Upper lobe of right lung (tissue), 1 donor: ENCODE measurements at places on chromosomes 3 and 15.

- no peak for DNase-seq
Observed at GRCh38 chr3:81816473-81817250, 55.2 kb upstream of the GBE1 start.

GRCh38 chr3:100641471-100642032, 32.2 kb downstream of the ADGRG7 start:
- DNase-seq: no peak

DNA sequence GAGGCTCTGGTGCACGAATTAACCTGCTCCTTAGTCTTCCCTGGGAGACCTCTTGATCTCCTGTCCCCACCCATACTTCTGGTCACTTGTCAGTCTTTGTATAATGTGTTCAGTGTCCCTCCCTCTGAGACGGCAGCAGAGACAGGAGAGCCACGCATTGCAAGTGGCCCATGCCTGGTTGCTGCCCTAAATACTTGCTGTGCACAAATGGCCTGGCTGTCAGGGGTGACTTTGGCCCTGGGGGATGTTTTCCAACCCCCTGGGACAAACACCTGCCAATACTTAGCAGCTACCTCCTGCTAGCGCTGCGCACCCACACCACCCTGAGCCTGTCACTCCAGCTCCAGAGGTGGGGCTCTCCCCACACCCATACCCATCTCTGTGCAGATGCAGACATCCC, 17.2 kb downstream of the KLF13 start:
- no peak for DNase-seq

- DNase-seq: no peak
Observed at GRCh38 chr3:112366522-112366921, 33.6 kb downstream of the CD200 start.

GRCh38 chr3:184497804-184498203, 63.8 kb upstream of the EPHB3 start:
- DNase-seq: no peak

DNA sequence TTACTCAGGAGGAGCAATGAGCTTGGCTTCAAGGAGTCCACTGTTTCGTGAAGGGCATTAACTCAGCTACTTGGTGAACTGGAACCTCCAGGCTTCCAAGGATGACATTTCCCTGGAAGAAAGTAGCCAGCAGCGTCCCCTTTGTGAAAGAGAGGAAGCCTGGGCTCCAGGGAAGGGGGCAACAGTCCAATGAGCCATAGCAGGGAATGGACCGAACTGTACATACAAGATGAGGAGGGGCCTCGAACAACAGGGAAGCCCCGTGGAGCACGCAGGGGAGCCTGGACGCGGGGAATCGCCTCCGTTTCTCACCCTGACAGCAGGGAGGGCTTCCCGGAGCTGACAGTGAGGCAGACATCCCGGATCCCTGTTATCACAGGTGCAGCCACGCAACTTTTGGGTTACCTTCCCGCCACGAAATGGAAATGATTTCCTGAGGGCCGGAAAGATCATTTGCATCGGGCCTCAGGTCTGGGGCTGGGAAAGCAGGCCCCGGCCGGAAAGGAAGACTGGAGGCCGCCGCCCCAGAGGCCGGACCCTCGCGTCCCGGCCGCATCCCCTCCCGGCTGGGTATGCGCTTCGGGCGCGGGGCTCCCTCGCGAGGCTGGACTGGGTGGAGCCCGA, 475 bp upstream of the SPINT1 start:
- no peak for DNase-seq

GRCh38 chr3:122697952-122698620, 17.4 kb downstream of the PARP14 start:
- DNase-seq: no peak

DNA sequence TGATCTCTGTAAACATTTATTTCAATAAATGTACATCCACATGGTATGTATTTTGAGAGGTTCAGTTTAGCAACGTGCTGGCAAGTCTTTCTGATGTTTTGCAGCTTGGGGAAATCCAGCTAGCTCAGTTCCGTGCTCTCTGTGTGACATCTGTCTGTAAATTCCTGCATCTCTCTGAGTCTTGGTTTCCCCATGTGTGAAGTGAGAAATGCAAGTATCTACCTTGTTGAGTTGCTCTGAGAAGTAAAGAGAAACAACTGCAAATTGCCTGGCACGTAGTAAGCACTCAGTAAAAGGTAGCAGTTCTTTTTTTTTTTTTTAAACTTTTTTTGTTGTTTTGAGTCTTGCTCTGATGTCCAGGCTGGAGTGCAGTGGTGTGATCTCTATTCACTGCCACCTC, 30.2 kb upstream of the MORF4L1 start:
- DNase-seq: no peak

GRCh38 chr15:23924686-23925085, 237.6 kb upstream of the NDN start:
- no peak for DNase-seq

- DNase-seq: no peak
Observed at GRCh38 chr3:188272481-188273372, 118.8 kb downstream of the LPP start.

- DNase-seq: no peak
Observed at GRCh38 chr3:150737874-150738679, 24.9 kb downstream of the SIAH2 start.

DNA sequence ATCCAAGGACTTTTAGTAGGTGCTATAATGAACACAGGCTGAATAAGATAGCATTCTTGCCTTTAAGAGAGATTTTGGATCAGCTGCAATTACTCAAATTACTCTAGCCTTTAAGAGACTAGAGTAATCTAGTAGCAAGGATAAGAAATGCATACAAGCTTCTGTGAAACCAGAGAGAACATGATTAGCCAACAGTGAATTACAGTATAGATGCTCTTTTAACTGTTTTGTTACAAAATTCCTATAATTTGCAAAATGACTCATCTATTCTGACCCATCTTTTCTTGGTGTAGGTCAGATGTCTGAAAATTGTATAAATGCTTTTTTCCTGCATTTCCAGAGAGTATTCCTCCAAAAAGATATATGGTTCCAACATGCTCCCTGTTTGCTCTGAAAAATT, 66.9 kb downstream of the CEP63 start:
- DNase-seq: no peak

- no peak for DNase-seq
Observed at GRCh38 chr15:89342840-89343239, 8.2 kb upstream of the POLG start.

- DNase-seq: no peak
Observed at GRCh38 chr15:63035977-63036376, 6.6 kb upstream of the TPM1 start.

DNA sequence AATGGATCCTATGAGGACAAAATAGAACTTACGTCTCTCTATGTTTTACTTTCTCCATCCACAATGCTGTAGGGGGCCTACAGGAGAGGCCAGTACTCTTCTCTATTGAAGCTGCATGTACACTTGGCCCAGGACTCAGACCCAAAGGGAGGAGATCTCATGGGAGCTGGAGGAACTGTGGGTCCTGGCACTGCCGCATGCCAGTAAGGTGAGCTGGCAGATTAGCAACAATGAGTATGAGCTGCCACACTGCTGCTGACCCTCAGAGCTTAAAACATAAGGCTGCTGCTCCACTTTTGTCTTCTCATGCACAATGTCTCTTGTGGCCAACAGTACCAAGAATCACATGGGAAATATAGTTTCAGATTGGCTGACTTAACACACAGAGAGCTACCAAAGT, 57.8 kb upstream of the TBC1D5 start:
- DNase-seq: no peak

- DNase-seq: no peak
Observed at GRCh38 chr3:132332508-132332907, 15.3 kb downstream of the ACP3 start.

- peak; percentile 29 for DNase-seq
Observed at GRCh38 chr3:123346021-123346420, 102.9 kb downstream of the ADCY5 start.

GRCh38 chr3:98583766-98584165, 9.6 kb downstream of the CPOX start:
- DNase-seq: no peak

GRCh38 chr3:52444860-52445793, at the start of gene SEMA3G:
TSS of gene SEMA3G (minus strand) at chr3:52445103. CDS start at chr3:52445027, 76 bp downstream.
- DNase-seq: peak; percentile 92

DNA sequence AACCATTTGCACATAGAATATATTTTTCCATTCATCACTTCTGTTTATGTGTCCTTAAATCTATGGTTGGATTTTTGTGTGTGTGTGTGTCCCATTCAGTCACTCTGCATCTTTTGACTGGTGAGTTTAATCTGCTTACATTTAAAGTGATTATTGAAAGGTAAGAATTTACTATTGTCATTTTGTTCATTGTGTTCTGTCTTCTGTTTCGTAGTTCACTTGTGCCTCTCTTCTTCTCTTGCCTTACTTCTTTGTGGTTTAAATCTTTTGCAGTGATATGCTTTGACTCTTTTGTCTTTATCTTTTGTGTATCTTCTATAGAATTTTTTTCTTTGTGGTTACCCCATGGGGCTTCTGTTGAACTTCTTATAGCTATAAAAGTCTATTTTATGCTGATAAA, 166.3 kb upstream of the UBE3A start:
- no peak for DNase-seq

DNA sequence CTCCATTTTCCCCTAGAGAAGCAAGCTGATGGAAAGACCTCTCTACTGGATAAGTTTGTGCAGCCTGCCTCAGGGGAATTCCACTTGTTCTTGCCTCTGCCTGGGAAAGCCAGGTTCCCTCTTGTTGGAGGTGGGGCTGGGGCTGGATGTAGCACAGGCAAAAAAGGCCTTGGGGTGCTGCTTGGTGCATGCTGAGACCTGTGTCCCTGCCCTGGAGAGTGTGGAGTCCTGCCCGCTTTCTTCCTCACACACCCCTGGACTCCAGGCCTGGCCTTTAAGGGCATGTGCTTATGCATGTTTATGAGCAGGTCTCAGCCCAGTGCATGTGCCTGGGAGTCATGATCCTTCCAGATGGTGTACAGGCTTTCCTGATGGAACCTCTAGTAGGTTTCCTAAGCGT, 23.5 kb upstream of the JMJD7 start:
- DNase-seq: no peak

GRCh38 chr3:30353711-30354467, 252.5 kb upstream of the TGFBR2 start:
- no peak for DNase-seq
